ENCODE measurements at places on chromosomes 3 and 15. TPM values are rescaled to one million over a fixed set of nuclear protein-coding genes. Genes with fewer than 3 reads are reported as not detected.

DNA sequence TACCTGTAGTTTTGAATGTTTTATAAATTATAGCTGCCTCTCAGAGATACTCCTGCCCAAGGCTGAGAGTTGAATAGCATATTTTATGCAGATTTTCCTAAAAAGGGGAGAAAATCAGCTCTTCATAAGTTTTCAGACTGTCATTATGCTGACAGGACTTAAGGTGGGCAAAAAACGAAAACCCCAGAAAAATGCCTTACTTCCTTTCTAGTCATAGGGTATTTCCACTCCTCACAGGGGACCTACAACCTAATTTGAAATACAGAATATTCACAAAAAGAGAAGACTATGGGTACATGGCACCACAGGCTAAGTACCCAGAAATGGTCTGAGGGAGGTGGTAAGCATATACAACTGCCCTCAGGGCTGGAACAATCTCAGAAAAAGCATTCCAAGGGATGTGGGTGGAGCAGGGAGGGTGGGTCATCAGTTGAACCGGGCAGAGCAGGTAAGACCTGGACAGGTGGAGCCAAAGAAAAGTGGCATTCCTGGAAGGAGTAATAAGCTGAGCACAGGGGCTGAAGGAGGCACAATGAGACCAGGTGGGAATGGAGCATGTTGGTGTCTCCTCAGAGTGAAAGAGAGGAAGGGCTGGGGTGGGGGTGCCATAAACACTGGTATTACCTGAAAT lies 10.6 kb upstream of the OXSR1 start:
- no peaks in the 10 kb centered on the region for H3K27me3 ChIP-seq
- peaks cover 33% of the 10 kb centered on the region for H3K4me1 ChIP-seq
- DNase-seq = no peak
- peak overlapping the region; percentile 28 for H3K27ac ChIP-seq

MORC1 gene
- total RNA-seq = 0.18 TPM

GPR62 gene
- 0.36 TPM for total RNA-seq

DNA sequence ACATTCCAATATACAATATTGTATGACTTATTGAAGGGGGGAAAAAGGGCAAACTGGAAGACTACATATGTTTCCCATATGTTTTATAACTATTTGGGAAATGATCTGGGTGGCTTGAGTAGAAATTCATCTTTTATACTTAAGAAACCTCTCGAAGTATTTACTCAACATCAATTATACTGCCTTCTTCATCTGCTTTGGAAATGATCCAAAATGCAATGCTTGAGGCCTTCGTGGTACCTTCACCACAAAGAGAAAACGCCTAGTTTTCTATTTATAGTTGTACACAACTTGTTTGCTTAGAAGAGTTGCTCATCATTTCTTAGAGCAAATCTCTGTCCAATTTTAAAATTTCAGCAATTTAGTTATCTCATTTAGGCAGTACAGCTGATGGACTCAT lies 18.8 kb downstream of the ACKR4 start:
- no peak overlapping the region for H3K4me3 ChIP-seq
- H3K36me3 ChIP-seq = peaks cover 44% of the 10 kb centered on the region
- H3K27ac ChIP-seq = no peak overlapping the region
- H3K4me1 ChIP-seq = no peaks in the 10 kb centered on the region
- DNase-seq = no peak

DNA sequence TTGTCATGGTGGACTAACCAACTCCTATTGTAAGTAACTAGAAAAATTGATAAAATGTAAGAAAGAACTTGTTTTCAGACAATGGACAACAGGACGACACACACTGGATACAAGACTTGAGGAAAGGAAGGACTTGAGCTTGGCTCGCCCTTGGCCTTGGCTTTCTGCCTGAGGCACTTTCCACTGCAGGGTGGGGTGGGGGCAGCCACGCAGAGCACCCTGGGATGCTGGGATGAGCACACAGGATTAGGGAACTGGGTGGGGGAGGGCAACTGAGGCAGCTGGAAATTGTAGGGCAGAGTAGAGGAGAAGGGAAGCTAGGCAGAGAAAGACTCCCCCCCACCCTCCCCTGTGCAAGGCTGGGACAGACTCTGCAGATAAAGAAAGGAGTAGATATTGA lies 25.5 kb upstream of the HHATL start:
- DNase-seq = no peak
- no peaks in the 10 kb centered on the region for H3K4me1 ChIP-seq
- H3K27me3 ChIP-seq = no peaks in the 10 kb centered on the region
- H3K27ac ChIP-seq = no peak overlapping the region

ATP10A gene
- total RNA-seq = 0.18 TPM

LIPH gene
- total RNA-seq = 0.18 TPM

GRCh38 chr3:17623464-17623863 lies 119.0 kb downstream of the TBC1D5 start:
- H3K36me3 ChIP-seq = peaks cover 13% of the 10 kb centered on the region
- H3K27me3 ChIP-seq = no peaks in the 10 kb centered on the region
- H3K4me3 ChIP-seq = no peak overlapping the region

DNA sequence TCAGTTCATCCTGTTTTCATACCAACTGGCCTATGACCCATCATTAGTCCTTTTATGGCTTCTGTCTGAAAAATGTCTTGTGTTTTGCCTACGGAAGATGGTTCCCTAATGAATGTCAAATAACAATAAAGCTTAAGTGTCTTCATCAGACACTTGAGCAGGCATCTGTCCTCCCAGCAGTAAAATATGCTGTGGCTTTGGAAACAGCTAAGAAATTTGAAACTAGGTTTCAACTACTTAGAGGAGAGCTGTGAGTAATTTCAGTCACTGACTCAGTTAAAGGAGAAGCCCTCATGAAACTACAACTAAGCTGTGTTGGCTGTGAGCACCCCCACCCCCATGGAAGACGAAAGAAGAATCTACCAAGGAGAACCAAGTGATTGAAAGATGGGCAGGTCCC lies 409.4 kb upstream of the PPP2R3A start:
- no peak overlapping the region for H3K27ac ChIP-seq
- no peak for DNase-seq
- no peaks in the 10 kb centered on the region for H3K36me3 ChIP-seq
- H3K27me3 ChIP-seq = peaks cover 4% of the 10 kb centered on the region
- no peaks in the 10 kb centered on the region for H3K4me1 ChIP-seq
- no peak overlapping the region for H3K4me3 ChIP-seq

XCR1 gene
- not detected for total RNA-seq

DNA sequence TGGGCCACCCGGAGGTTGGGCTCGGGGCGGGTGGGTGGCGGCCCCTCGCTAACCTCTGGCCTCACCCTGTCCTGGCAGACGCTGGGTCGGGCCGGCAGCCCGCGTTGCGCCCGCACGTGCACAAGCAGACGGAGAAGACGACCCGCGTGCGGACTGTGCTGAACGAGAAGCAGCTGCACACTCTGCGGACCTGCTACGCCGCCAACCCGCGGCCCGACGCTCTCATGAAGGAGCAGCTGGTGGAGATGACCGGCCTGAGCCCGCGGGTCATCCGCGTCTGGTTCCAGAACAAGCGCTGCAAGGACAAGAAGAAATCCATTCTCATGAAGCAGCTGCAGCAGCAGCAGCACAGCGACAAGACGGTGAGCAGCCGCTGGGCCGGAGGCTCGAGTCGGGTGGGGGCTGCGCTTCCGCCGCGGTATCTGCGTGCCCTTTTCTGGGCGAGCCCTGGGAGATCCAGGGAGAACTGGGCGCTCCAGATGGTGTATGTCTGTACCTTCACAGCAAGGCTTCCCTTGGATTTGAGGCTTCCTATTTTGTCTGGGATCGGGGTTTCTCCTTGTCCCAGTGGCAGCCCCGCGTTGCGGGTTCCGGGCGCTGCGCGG lies 3.7 kb downstream of the ISL2 start:
- DNase-seq = no peak
- H3K27me3 ChIP-seq = peaks cover 93% of the 10 kb centered on the region

GRCh38 chr3:42873221-42873982 lies 2.3 kb downstream of the CYP8B1 start:
- H3K27ac ChIP-seq = no peak overlapping the region
- no peak overlapping the region for H3K4me3 ChIP-seq
- H3K4me1 ChIP-seq = peaks cover 13% of the 10 kb centered on the region
- no peaks in the 10 kb centered on the region for H3K36me3 ChIP-seq
- no peak for DNase-seq

- no peak for DNase-seq
- peaks cover 16% of the 10 kb centered on the region for H3K4me1 ChIP-seq
- H3K27ac ChIP-seq = no peak overlapping the region
- H3K36me3 ChIP-seq = peaks cover 20% of the 10 kb centered on the region
Measured at GRCh38 chr15:59017449-59017848, 30.0 kb downstream of the RNF111 start.

DNA sequence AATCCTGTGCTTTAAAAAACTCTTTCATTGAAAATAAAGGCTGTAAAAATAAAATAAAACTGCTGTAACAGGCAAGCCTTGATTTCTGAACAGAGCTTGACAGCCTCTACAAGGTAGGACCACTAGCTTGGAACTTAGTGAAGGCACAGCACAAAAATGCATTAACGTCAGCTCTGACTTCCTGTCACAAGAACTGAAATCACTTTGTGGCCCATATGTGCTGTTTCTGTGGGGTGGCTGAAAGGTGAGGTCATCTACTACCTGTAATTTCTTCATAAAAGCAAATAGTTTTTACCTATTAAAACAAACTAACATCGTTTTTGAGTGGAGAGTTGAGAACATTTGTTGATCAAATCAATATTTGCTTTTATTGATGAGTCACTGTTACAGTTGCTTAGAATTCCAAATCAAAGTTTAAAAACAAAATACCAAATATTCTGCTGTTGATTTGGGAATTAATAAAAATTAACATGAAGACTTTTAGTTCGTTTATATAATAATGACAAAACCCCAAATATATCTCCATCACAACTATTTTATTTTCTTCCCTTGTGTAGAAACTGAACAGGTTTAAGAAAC lies 1034.1 kb downstream of the MCTP2 start:
- H3K27me3 ChIP-seq = no peaks in the 10 kb centered on the region
- no peak overlapping the region for H3K4me3 ChIP-seq
- H3K27ac ChIP-seq = no peak overlapping the region
- DNase-seq = no peak
- H3K4me1 ChIP-seq = peaks cover 40% of the 10 kb centered on the region
- H3K36me3 ChIP-seq = no peaks in the 10 kb centered on the region

IL12A gene
- not detected for total RNA-seq

DNA sequence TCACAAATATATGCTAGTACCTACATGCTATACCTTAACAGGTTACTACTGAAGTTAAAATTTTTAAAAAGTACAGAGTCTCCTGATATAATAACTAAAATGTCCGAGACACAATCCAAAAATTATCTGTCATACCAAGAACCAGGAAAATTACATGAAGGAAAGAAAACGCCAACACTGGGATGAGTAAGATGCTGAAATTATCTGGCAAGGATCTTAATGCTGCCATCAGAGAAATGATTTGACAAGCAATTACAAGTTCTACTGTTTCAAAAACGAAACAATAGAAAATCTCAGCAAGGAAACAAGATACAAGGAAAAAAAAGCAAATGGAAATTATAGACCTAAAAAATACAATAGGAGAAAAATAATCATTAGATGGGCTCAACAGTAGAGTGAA lies 92.5 kb downstream of the UBE3A start:
- no peaks in the 10 kb centered on the region for H3K27me3 ChIP-seq
- DNase-seq = no peak
- peak overlapping the region; percentile 13 for H3K27ac ChIP-seq
- peaks cover 15% of the 10 kb centered on the region for H3K4me1 ChIP-seq
- no peak overlapping the region for H3K4me3 ChIP-seq
- peaks cover 62% of the 10 kb centered on the region for H3K36me3 ChIP-seq

- H3K27ac ChIP-seq = no peak overlapping the region
- no peak overlapping the region for H3K4me3 ChIP-seq
Measured at GRCh38 chr15:33934396-33934795, 33.9 kb upstream of the CHRM5 start.

Measured in mesothelial cell of epicardium (in vitro differentiated cells).